ENCODE measurements at places on chromosomes 1 and 21.

GRCh38 chr1:152502496-152503180 lies 8.0 kb upstream of the LCE5A start:
- no peak for DNase-seq

DNA sequence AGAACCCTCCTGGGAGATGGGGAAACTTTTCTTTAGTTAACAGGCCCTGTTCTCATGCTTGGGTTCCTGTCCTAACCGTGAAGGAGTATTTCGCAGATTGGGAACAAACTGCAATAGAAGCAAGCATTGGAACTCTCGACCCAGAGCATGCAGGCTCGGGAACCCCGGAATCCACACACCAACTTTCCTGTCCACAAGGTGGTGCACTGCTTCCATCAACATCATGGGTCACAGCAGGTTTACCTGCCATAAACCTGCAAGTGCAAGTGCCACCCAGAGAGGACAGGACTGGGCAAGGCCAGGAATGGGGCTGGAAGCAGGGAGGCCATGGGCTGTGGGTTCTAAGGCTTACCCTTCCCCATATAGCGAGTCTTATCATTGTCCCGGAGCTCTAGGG lies 6.9 kb downstream of the ENO1 start:
- no peak for DNase-seq

GRCh38 chr21:41610042-41610839 lies 102.3 kb upstream of the TMPRSS2 start:
- peak; percentile 29 for DNase-seq

DNA sequence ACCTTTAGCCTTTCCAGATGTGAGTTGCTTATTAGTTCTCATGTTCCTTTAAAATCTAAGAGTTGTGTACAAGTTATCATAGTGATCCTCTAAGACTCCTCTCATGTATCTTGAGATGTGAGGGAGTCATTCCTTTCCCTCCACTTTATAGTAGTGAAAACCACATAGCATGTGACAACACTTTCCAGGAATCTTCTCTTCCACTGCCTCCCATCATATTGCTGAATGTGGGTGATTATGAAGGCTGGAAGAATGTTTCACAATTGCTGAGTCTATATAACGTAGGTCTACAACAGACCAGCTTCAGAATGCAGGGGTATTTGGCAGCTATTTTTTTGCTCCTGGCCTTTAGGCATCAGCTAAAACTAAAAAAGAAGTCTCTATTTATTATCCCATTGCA lies 44.7 kb upstream of the LRRC7 start:
- no peak for DNase-seq

DNA sequence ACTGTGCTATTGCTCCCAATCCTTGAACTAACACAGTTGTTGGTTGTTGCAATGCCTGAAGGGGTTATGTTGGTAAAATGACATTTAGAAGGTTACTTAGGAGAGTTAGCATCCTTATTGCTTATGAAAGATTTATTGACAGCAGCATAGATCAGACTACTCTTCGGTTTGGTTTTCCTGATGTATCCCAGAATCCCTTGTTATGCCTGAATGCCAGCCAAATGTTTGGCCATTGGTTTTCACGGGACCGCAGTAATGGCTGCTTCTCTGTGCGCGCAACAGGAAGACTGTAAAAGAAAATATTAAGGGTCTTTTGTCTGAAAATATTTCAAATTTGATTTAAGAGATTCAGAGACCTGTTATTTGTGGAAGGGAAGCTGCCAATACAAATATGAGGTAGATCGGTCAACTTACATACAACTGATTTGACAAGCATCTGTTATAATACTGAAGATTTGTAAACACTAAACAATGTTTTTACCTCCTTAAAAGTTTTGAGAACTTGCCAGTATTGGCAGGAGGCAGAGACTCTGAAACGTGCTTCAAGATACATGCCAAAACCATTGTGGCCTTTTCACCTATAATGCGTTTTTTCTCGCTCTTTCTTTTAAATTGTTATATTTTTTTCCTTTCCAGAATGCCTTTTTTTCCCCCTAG lies 8.3 kb downstream of the NFIA start:
- DNase-seq = no peak

GRCh38 chr21:26966649-26967061 lies 233 bp downstream of the ADAMTS5 start:
- DNase-seq = no peak

GRCh38 chr1:30785714-30786113 lies 28.1 kb upstream of the LAPTM5 start:
- DNase-seq = no peak

DNA sequence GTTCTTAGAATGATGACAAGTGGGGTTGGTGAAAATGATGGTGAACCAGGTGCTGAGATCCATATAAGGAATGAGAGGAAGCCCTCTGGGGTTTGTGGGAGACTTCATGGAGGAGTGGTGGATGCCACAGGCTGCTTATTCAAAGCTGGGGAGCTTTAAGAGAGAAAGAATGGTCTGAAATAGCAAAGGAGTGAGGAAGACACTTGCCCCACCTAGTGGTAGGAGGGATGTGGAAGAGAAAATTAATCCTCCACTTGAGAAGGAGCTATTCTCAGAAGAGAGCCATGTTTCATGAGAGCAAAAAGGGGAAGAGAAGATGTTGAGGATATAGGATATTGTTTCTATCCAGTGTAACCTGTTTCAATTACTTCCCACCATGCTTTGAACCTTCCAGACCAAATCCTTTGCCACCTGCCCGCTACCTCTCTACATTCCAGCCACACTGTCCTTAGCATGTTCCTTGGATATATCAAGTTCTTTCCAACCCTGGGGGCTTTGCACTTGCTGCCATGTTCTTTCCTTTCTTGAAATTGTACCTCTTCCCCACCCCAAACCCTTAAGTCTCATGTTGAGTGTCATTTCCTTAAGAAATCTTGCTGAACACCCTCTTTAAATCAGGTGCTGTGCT lies 19.6 kb upstream of the ZNF648 start:
- no peak for DNase-seq

- DNase-seq = no peak
Observed at GRCh38 chr1:58765006-58765405, 18.8 kb downstream of the JUN start.

DNA sequence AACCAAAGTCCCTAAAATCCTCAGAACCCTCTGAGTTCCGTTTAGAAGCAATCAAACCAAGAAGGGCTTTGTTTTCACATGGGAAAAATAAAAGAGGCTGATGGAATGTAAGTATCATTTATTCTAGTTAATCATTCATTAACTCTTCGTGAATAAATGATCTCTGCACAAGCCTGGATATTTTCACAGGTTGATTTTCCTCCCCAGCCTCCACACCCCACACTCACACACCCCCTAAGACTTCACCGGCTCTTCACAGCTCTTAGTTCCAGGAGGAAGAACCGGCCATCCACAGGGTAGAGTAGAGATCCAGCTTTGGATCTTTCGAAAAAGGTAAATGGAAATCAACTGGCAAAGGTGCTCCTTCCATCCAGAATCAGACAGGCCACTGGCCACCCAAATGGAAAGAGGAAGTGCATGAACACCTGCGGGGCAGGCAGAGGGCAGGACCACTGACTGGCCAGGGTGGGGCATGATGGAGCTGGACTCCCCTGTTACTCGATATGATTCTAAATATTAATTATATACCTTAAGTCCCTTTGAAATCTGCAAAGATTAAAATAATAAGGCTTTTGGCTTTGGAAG lies 10.0 kb downstream of the C1orf198 start:
- no peak for DNase-seq
